ENCODE measurements at places on chromosomes 4 and X.

DNA sequence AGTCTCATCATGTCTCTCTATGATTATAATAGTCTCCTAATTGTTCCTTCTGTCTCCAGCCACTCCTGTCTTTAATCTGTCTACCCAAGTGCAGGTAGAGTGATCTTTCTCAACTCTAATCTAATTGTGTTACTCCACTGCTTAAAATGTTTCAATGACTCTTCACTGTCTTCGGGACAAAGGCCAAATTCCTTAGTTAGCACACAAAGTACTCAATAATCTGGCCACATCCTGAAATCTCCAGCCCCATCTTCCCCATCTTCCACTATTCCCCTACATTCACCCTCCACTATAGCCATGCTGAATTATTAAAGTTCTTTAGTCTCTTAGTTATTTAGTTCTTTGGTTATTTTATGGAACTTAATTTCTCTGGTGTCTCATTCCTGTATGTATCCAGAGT lies 353.3 kb downstream of the OPHN1 start:
- H3K27me3 ChIP-seq: no peaks in the 10 kb centered on the region
- no peaks in the 10 kb centered on the region for H3K4me1 ChIP-seq
- H3K27ac ChIP-seq: no peak overlapping the region
- DNase-seq: no peak

- DNase-seq: no peak
- no peaks in the 10 kb centered on the region for H3K27me3 ChIP-seq
- no peaks in the 10 kb centered on the region for H3K36me3 ChIP-seq
- H3K4me1 ChIP-seq: no peaks in the 10 kb centered on the region
- no peak overlapping the region for H3K27ac ChIP-seq
- no peak overlapping the region for H3K4me3 ChIP-seq
Measured at GRCh38 chrX:46200413-46200812, 344.8 kb downstream of the ZNF674 start.

- no peak overlapping the region for H3K4me3 ChIP-seq
- H3K4me1 ChIP-seq: no peaks in the 10 kb centered on the region
- no peaks in the 10 kb centered on the region for H3K36me3 ChIP-seq
- DNase-seq: no peak
- no peak overlapping the region for H3K27ac ChIP-seq
Measured at GRCh38 chrX:29926056-29926455, 289.3 kb upstream of the MAGEB2 start.

DNA sequence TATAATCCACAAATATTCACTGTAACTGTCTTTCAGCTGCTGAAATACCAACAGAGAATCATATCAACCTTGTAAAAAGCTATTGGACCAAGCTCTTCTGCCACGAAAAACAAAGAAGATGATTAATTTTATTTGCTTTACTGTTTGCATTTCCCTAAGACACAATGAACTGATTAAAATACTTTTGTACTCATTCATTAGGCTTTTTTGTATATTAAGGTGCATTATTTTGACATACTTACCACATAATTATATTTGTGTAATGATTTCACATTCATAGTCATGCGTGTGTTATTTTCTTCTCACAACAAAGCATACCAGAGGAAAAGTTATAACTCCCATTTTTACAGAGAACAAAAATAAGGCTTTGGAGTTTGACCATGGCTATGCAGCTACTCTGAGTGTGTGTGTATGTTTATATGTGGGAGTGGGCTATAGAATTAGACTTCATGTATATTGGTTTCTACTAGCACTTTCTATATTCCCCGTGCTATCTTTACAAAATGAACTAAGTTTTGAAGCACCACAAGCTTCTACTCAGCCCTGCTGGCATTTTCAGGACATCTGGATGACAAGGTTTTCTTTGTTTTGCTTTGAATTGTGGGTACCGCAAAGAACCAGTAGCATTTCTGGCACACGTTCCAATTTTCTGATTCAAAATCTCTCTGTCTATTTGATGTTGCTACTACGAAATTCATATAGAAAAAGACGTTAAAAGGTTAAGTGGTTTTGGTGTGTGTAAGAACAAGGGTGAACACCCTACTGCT lies 11.0 kb upstream of the FGF5 start:
- no peak overlapping the region for H3K4me3 ChIP-seq
- H3K27ac ChIP-seq: no peak overlapping the region
- DNase-seq: no peak

GRCh38 chrX:119541188-119541587 lies 24.0 kb downstream of the STEEP1 start:
- no peak overlapping the region for H3K27ac ChIP-seq
- H3K36me3 ChIP-seq: no peaks in the 10 kb centered on the region

DNA sequence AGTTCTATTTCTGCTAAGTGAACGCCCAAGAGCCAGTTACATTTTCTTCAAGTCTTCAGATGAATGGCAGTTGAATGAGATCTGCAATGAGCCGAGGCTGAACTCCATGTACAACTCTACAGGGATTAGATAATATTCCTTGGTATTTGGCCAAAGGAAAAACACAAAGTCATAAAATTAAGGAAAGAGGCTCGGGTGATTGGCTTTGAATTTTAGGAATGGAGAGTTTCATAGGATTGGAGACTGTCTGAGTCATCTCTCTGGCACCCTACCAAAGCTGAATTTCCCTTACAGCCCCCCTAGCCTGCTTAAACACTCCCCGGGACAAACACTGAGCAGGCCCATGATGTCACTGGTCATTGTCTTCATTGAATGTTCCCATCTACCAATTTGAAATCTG lies 188.0 kb upstream of the C1QTNF7 start:
- no peaks in the 10 kb centered on the region for H3K27me3 ChIP-seq
- H3K4me3 ChIP-seq: no peak overlapping the region
- no peak for DNase-seq
- peaks cover under 1% of the 10 kb centered on the region for H3K4me1 ChIP-seq
- no peaks in the 10 kb centered on the region for H3K36me3 ChIP-seq

DNA sequence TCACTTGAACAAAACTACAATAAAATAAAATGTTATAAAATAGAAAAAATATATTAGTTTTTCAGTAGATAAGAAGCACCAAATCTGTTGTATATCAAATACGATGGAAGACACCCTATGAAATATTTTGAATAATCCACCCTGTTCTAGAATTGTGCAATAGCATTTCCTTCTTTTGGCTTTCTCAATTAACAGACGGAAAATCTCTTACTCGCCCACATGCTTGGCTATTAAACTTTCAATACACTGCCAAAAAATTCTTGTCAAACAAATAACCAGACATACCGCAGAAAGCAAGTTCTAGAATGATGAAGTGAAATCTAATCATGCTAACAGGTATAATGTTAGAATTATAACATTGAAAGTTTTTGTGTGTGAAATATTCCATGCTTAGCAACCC lies 671.6 kb upstream of the SLIT2 start:
- no peaks in the 10 kb centered on the region for H3K4me1 ChIP-seq
- H3K27ac ChIP-seq: no peak overlapping the region
- no peak overlapping the region for H3K4me3 ChIP-seq
- no peaks in the 10 kb centered on the region for H3K36me3 ChIP-seq
- no peaks in the 10 kb centered on the region for H3K27me3 ChIP-seq

GRCh38 chrX:23515028-23515427 lies 152.3 kb upstream of the PRDX4 start:
- no peak overlapping the region for H3K4me3 ChIP-seq
- no peak overlapping the region for H3K27ac ChIP-seq
- no peaks in the 10 kb centered on the region for H3K27me3 ChIP-seq
- no peaks in the 10 kb centered on the region for H3K4me1 ChIP-seq
- no peak for DNase-seq

- no peak overlapping the region for H3K4me3 ChIP-seq
- no peak for DNase-seq
- no peaks in the 10 kb centered on the region for H3K4me1 ChIP-seq
- H3K27ac ChIP-seq: no peak overlapping the region
- no peaks in the 10 kb centered on the region for H3K27me3 ChIP-seq
- no peaks in the 10 kb centered on the region for H3K36me3 ChIP-seq
Measured at GRCh38 chrX:12758291-12758690, 32.9 kb upstream of the PRPS2 start.

GRCh38 chr4:16794816-16795445 lies 103.5 kb downstream of the LDB2 start:
- no peaks in the 10 kb centered on the region for H3K27me3 ChIP-seq
- H3K4me3 ChIP-seq: no peak overlapping the region
- peak overlapping the region; percentile 53 for H3K27ac ChIP-seq
- H3K36me3 ChIP-seq: no peaks in the 10 kb centered on the region
- peak; percentile 85 for DNase-seq
- H3K4me1 ChIP-seq: peaks cover 8% of the 10 kb centered on the region

DNA sequence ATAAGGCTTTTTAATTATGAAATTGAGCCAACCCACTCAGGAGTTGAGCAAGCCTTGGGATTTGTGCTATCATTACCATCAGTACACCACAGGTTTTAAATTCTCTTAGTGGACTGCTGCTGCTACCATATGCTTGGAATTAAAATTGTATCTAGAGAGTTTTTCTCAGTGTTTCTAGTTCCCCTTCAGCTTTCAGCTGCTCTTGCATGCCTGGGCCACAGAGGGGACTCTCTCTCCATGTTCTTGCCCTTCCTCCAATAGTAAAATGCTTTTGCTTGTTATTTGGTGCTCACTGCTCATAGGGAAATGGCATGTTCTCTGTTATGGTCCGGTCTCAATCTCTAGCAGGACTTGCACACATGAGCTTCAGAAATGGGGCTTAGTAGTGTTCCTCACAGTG lies 101.9 kb downstream of the IGSF1 start:
- peak; percentile 2 for DNase-seq
- no peaks in the 10 kb centered on the region for H3K36me3 ChIP-seq
- no peak overlapping the region for H3K27ac ChIP-seq
- no peaks in the 10 kb centered on the region for H3K4me1 ChIP-seq
- H3K4me3 ChIP-seq: no peak overlapping the region

DNA sequence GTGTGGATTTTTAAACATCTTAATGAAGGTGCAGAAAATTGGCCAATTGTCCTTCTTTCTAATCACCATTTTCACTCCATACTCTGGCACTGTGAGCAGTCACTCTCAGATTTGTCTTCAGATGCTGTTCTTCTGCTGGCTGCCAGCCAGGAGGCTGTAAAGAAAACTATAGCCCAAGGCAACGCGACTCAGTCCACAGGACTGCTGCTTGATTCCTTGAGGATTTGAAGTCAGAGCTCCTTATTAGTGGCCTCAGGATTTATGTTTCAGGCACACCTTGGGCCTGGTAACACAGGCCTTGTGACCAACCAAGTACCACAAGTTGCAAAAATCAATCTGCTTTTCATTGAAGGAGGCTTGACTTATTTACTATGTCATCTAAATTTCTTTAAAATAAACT lies 342.6 kb downstream of the GPM6A start:
- peak overlapping the region; percentile 83 for H3K27ac ChIP-seq
- H3K4me1 ChIP-seq: no peaks in the 10 kb centered on the region
- H3K36me3 ChIP-seq: no peaks in the 10 kb centered on the region
- no peak overlapping the region for H3K4me3 ChIP-seq
- DNase-seq: peak; percentile 91

- no peaks in the 10 kb centered on the region for H3K27me3 ChIP-seq
- no peak overlapping the region for H3K4me3 ChIP-seq
- peak; percentile 10 for DNase-seq
- H3K4me1 ChIP-seq: no peaks in the 10 kb centered on the region
Measured at GRCh38 chr4:175071123-175071522, 153.0 kb downstream of the ADAM29 start.

DNA sequence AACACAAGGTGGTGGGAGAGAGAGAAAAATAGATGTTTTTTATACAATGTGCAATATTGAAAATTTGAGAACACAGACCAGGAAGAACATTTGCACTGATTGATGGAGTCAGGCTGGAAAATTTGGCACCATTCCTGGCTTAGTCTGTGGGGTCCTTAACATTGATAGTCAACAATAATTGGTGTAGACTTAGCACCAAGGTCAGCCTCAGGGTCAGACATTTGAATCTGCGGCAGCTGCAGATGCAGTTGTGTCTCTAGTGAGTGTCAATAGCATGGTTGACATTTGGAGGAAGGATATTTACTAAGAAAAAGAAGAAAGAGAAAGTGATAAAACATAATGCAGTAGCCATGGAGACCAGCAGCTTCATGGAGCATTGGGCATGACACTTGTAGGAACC lies 31.5 kb upstream of the GLRA3 start:
- DNase-seq: no peak
- no peaks in the 10 kb centered on the region for H3K36me3 ChIP-seq
- no peak overlapping the region for H3K4me3 ChIP-seq
- no peaks in the 10 kb centered on the region for H3K27me3 ChIP-seq
- no peak overlapping the region for H3K27ac ChIP-seq

DNA sequence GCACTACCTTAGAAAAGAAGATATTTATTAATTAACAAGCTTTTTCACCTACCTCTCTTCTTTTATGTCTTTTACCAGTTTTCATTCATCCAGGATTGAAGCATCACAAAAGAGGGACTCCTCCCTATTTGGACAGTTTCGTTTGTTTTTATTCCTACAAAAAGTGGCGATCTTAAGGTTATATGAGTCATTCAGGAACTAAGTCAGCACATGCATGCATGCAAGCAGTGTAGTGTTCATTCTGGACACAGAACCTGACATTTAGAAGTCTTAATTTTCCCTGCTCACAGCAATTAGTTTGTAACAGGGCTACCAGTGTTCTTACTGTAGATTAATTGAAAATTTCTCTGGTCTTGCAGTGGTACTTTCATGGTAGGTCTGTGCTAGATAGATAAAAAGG lies 47.9 kb upstream of the QRFPR start:
- no peak for DNase-seq
- H3K27me3 ChIP-seq: no peaks in the 10 kb centered on the region
- no peaks in the 10 kb centered on the region for H3K36me3 ChIP-seq
- H3K4me1 ChIP-seq: no peaks in the 10 kb centered on the region

GRCh38 chr4:160514126-160514525 lies 1411.2 kb downstream of the RAPGEF2 start:
- no peaks in the 10 kb centered on the region for H3K4me1 ChIP-seq
- H3K4me3 ChIP-seq: no peak overlapping the region
- H3K36me3 ChIP-seq: no peaks in the 10 kb centered on the region
- H3K27ac ChIP-seq: no peak overlapping the region
- H3K27me3 ChIP-seq: no peaks in the 10 kb centered on the region
- no peak for DNase-seq

All from mesendoderm (in vitro differentiated cells).